NCI-H187 treated with DMSO at 0.1 percent for 48 hours (cell line): ENCODE measurements at places on chromosomes 7 and 10.

DNA sequence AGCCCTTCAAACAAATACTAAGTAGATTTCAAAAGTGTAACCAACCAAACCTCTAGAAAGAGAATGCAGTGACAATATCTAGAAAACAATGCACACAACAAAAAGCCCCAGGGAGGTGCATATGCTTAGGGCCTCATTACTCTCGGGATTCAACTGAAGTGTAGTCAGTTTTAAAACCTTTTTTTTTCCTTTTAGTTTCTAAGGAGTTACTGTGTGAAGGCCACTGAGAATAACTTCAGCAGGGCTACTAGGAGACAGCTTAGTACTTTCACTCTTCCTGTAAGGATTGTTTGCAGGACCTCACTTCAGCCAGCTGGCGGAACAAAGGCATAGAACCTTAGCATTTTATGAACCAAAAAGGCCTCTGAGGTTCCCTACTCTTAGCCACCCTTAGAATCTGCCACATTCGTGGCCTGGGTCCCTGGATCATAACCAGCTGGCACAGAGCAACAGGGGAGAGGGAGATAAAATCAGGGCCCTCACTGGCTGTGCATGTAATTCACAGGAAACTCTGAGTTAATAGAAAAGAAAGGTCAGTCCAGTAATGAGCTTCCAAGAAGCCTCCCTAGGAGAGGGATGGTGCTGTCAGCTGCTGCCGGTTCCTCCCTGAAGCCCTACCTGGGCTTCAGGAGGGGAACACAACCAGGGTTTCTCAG lies 3.6 kb downstream of the VOPP1 start:
- no peak for DNase-seq

DNA sequence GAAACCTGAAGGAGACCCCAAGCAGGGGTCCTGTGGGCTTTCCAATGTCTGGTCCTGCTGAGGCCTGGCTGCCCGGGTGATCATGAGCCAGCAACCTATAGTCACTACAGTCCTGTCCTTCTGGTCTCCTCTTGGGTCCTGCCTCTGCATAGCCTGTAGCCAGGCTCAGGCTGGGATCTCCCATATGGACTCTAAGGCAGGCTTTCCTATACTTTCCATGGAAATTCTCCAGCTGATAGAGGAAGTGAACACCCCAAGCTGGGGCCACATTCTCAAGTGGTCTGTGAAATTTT lies 26.4 kb downstream of the ANXA8 start:
- no peak for DNase-seq

GRCh38 chr7:16986755-16987154 lies 105.0 kb upstream of the AGR3 start:
- no peak for DNase-seq

DNA sequence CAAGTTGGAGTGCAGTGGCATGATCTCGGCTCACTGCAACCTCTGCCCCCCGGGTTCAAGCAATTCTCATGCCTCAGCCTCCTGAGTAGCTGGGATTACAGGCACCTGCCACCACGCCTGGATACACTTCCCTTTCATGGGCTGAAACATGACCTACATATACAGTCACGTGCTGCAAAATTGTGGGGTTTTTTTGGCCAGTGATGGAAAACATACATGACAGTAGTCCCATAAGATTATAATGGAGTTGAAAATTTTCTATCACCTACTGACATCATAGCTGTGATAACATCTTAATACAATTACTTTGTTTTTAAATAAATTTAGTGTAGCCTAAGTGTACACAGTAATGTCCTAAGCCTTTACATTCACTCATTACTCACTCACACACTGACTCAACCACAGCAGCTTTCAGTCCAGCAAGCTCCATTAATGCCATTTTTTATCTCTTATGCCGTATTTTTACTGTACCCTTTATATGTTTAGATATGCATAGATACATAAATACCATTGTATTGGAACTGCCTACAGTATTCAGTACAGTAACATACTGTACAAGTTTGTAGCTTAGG lies 79.9 kb upstream of the TMEM196 start:
- no peak for DNase-seq

- DNase-seq: no peak
Observed at GRCh38 chr10:63889803-63890202, 368.6 kb downstream of the REEP3 start.

- DNase-seq: no peak
Observed at GRCh38 chr10:120514035-120514620, 57.1 kb downstream of the PLPP4 start.

DNA sequence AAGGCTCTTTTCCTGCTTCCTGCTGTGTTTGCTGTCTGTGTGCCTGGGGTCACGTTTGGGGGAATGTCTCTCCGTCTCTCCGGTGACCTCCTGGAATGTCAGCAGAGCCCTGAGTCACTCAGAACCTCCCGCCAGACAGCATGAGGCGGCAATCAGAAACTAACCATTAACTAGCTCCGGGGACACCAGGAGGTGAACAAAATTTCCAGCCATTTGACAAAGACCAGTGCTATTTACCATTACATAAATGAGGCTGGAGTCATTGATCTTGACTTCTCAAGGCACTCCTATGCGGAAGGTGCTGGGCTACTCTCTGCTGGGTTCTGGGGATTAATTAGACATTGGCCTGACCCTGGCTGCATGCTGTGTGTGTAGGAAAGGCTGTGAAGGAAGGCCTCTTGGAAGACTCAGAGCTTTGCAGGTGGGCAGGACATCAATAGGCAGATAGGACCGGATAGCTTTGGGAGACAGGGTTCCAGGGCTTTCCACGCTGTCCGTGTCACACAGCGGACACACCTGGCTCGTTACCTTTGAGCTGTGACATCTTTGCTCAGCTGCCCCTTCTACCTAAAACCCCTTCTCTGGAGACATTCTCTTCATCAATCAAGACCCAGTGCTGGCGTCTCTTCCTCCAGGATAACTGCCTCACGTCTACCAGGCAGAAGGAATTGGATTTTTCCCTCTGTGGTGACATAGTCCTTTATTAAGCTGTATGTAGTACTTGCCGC lies 77.0 kb downstream of the PFKFB3 start:
- DNase-seq: no peak

GRCh38 chr7:118502235-118502634 lies 277.7 kb downstream of the ANKRD7 start:
- DNase-seq: no peak

GRCh38 chr7:134705716-134706115 lies 59.1 kb downstream of the BPGM start:
- DNase-seq: no peak

DNA sequence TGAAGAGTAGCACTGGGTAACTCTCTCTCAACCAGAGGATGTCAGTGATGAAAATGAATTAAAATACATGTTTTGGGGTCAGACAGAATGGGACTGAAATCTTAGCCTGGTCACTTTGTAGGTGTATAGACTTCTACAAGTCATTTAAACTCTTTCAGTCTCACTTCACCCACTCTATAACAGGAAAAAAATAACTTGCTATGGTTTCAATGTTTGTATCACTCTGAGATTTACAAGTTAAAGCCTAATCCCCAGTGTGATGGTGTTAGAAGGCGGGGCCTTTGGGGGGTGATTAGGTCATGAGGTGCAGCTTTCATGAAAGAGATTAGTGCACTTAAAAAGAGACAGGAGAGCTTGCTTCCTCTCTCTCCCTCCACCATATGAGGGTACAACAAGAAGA lies 134.8 kb downstream of the INHBA start:
- DNase-seq: no peak

DNA sequence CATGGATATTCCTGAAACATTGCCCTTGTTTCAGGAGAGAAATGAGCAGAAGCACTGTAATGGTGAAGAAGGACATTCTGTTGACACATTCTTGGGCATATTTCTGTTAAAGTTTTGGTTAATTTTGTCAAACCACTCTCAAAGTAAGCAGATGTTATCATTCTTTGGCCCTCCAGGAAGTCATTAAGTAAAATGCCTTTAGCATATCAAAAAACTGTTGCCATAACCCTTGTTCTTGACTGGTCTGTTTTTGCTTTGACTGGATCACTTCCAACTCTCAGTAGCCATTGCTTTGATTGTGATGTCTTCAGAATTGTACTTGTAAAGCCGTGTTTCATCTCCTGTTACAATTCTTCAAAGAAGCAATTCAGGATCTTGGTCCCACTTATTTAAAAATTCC lies 404.3 kb upstream of the LRRTM3 start:
- no peak for DNase-seq

GRCh38 chr7:96993094-96993865 lies 12.1 kb upstream of the DLX6 start:
- DNase-seq: no peak

DNA sequence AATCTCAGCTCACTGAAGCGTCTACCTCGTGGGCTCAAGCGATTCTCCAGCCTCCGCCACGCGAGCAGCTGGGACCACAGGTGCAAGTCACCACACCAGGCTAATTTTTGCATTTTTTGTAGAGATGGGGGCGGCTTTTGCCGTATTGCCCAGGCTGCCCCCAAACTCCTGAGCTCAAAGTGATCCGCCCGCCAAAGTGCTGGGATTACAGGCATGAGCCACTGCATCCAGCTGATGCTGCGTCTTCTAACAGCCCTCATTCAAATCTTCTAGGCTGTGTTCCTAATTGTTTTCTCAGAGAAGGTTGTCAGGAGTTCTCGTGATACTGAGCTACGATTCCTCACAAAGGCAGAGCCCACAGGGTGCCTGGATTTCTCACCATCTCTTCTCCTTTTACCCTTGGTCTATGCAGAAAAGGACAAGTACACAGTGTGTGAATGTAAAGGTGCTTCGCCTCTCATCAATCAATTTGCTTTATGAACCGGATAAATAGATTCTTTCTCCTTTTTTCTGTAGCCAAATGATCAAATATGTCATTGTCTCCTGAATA lies 247.3 kb upstream of the PTN start:
- DNase-seq: no peak

DNA sequence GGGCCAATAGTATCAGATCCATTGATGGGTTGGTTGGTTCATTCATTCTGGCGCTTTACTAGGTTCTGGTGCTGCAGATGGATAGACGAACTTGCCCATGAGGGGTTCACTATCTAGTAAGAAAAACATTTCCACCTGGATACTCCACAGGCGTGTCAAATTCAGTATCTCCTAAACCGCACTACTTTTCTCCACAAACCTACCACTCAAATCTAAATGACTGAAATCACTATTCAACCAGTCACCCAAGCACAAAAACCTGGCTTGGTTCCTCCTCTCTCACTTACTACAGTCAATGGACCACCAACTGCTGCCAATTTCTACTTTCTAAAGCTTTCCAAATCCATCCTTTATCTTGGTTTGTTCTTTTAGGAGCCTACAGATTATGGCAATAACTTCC lies 572 bp downstream of the AGK start:
- DNase-seq: no peak

DNA sequence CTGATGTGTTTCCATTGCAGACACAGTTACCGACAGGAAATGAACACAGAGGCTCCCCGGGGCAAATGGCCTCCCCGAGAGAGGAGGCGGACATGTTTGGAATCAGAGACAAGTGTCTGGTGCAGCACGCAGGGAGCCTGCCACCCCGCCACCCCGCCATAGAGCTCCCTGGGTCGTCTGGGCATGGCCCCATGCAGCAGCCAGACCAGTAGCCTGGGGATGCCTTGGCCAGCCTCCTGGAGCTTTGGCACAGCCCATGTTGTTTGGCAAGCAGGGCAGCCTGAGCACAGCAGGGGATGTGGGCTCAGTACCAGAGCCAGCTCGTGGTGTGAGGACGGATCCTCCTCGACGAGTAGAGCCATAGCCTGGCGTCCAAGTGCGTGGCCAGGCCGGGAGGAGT lies 80.8 kb downstream of the NKX6-2 start:
- no peak for DNase-seq

GRCh38 chr10:43314626-43315495 lies 48.0 kb upstream of the RASGEF1A start:
- DNase-seq: no peak

DNA sequence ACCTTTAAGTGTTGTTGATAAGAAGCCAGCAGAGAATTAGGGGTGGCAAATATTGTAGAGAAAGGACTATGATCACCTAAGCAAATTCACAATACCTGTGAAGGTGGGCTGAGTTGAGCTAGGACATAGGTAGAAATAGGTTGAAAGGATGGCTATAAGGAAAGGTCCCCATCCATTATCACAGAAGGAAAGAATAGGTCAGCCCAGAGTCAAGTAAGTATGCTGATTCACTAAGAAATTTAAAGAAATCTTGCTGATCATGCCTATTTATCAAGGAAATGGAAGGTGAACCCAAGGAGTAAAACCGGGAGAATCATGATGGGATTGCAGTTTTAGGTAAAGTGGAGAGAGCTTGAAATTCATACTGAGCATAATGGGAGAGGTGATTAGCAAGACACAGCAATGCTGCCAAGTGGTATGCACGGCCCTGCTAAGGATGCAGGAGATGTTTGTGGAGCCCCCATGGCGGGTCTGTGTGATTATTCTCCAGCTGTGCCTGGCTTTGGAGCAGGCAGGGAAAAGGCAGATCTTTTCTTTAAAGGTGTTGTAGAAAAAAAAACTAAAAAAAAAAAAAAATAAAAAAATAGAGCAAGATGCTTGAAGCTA lies 399.4 kb downstream of the PLXDC2 start:
- no peak for DNase-seq

DNA sequence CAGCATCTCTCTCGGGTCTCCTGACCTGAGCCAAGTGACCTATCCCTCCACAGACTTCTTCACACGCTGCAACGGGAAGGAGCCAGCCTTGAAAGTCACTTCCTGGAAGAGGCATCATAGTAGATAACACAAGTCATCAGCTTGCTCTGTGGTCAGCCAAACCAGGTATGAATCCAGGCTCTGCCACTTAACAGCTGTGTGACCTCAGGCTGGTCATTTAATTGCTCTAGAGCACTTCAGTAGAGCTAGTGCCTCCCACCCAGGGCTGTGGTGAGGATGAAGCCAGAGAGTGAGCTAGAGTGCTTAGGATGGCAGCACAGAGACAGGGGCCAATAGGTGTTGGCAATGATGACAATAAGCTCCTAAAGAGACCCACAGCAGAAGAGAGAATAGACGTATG lies 247.7 kb upstream of the ZMIZ1 start:
- DNase-seq: no peak

- DNase-seq: no peak
Observed at GRCh38 chr7:27605283-27605682, 57.4 kb downstream of the HIBADH start.

- DNase-seq: no peak
Observed at GRCh38 chr7:91657483-91658071, 222.9 kb downstream of the MTERF1 start.

DNA sequence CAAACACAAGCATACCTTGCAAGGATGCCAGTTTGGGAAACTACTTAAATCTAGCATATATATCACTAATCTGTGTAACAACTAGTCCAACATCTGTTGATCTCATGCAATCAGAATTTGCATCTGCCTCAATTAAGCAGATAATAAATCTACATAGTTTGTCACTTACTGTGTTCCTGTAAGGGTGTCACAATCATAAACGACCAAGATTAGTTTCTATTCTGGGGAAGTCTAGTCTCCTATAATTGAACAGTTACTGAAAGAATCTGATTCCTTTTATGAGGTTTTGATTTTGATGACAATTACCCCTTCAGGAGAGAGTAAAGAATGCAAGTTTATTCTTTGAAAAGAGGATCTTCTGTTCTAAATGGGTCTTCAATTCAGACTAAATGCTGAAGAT lies 85.5 kb upstream of the LRRN3 start:
- DNase-seq: no peak

DNA sequence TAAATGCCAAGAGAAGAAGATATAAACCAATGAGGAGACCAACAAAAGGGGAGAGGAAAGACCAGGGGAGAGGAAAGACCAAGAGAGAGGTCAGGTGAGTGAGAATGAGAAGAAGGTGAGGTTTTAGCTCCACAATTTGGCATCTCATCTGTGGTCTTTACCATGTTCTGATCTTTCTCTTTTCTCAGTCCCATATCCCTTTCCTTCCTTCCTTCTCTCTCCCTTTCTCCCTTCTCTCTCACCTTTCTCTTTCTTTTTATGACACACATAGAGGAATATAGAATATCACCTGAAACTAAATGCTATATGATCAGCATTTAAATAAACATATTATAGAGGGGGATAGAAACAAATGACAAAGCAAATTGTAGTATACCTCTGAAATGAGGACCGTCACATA lies 57.4 kb downstream of the ATE1 start:
- no peak for DNase-seq
